Activated T-helper 1 cell treated with anti-CD3 and anti-CD28 coated beads, Interleukin-12 subunit alpha, Interleukin-12 subunit beta, Interleukin-2, Interleukin-4 antibody, amounts not matched to agents 30 ng/mL and 10 ng/mL and 1 ng/mL, durations not matched to agents 14 hours and 24 hours and 36 hours (primary cell): ENCODE measurements at places on chromosomes 2 and 18. TPM values are rescaled to one million over a fixed set of nuclear protein-coding genes. Genes with fewer than 3 reads are reported as not detected.

TOGARAM2 gene
- total RNA-seq: 5.8 and 6.0 TPM in 2 replicates

GRB14 gene
- total RNA-seq: not detected in 2 replicates

ALPG gene
- total RNA-seq: not detected in 2 replicates

CRYGD gene
- not detected in 2 replicates for total RNA-seq

ACTR1B gene
- total RNA-seq: 101 and 102 TPM in 2 replicates

DNAH7 gene
- total RNA-seq: not detected in 2 replicates

TXNDC2 gene
- 0.26 TPM in 1 of 2 replicates, not detected in the other for total RNA-seq

ZNF804A gene
- 0.05 TPM in 1 of 2 replicates, not detected in the other for total RNA-seq

TCF23 gene
- total RNA-seq: not detected in 2 replicates

BIRC6 gene
- total RNA-seq: 112 and 123 TPM in 2 replicates

APCDD1 gene
- not detected in 2 replicates for total RNA-seq

RAB6C gene
- total RNA-seq: 0.07 TPM in 1 of 2 replicates, not detected in the other

APOB gene
- not detected in 2 replicates for total RNA-seq

OSR1 gene
- not detected in 2 replicates for total RNA-seq

G6PC2 gene
- total RNA-seq: not detected in 2 replicates

ELMOD3 gene
- total RNA-seq: 13.8 and 15.9 TPM in 2 replicates

FRZB gene
- not detected in 2 replicates for total RNA-seq

DYNAP gene
- total RNA-seq: not detected in 2 replicates

NABP1 gene
- 51.0 and 58.4 TPM in 2 replicates for total RNA-seq

CROCC2 gene
- not detected in 2 replicates for total RNA-seq

RTP5 gene
- not detected in 2 replicates for total RNA-seq

CNGA3 gene
- not detected in 2 replicates for total RNA-seq

CHRNG gene
- total RNA-seq: not detected in 2 replicates

TWIST2 gene
- not detected in 2 replicates for total RNA-seq

NEU2 gene
- not detected in 2 replicates for total RNA-seq

INO80B gene
- total RNA-seq: 67.8 and 70.0 TPM in 2 replicates

DSG1 gene
- total RNA-seq: not detected in 2 replicates

STK25 gene
- total RNA-seq: 125 and 133 TPM in 2 replicates

EN1 gene
- total RNA-seq: not detected in 2 replicates

SCN2A gene
- total RNA-seq: not detected in 2 replicates

NMUR1 gene
- total RNA-seq: 0.05 TPM in 1 of 2 replicates, not detected in the other

ZNF521 gene
- total RNA-seq: not detected in 2 replicates

PLEK gene
- total RNA-seq: 3.2 TPM in 2 replicates

SCG2 gene
- total RNA-seq: not detected in 2 replicates

COLEC12 gene
- not detected in 2 replicates for total RNA-seq

MYOM1 gene
- 0.22 and 1.4 TPM in 2 replicates for total RNA-seq

ESPNL gene
- total RNA-seq: 0.05 and 0.20 TPM in 2 replicates

FAM124B gene
- total RNA-seq: 0.23 and 0.34 TPM in 2 replicates

KIF5C gene
- 17.9 and 20.7 TPM in 2 replicates for total RNA-seq

LYPD6 gene
- not detected in 2 replicates for total RNA-seq

SIX3 gene
- total RNA-seq: not detected in 2 replicates

FSIP2 gene
- 0.23 TPM in 1 of 2 replicates, not detected in the other for total RNA-seq

WDR7 gene
- 28.4 and 32.2 TPM in 2 replicates for total RNA-seq

TLK1 gene
- 106 and 112 TPM in 2 replicates for total RNA-seq
